ENCODE measurements at places on chromosomes 7 and 10. TPM values are rescaled to one million over a fixed set of nuclear protein-coding genes. Genes with fewer than 3 reads are reported as not detected.

GRCh38 chr7:16813232-16813616 lies 8.4 kb upstream of the AGR2 start:
- DNase-seq, result no peak

GRCh38 chr7:64908358-64908757 lies 5.3 kb downstream of the ZNF273 start:
- DNase-seq, result no peak

GRCh38 chr10:107409522-107409921 lies 245.0 kb upstream of the SORCS1 start:
- no peak for DNase-seq

DNA sequence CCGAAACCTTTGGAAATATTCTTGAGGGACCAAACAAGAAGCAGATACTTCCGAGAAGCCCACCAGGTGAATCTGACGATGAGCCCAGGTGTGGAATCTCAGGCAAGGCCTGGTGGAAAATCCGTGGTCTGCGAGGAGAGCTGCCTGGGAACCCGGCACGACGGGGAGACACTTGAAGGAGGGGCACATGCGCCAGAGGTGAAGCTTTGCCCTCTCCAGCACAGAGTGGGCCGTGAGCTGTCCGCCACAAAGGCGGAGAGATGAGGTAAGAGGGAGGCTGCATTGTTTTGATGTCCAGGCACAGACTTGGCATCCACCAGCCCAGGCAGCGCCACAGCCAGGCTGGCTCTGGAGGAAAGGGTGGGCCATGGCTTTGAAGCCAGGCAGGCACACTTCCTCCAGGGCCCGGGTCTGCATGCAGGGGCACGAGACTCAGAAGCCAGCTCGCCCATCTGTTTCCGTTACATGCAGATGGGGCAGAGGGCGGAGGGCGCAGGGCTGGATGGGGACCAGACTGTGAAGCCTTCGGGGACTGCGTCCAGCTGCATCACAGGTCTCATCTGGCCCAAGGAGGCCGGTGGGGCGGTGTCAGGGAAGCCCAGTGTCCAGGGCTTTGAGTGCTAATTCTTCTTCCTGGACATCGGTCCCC lies 45.4 kb downstream of the CALML3 start:
- no peak for DNase-seq

GRCh38 chr10:23157691-23158369 lies 34.3 kb upstream of the PTF1A start:
- DNase-seq, result no peak

The SORCS1 gene
- total RNA-seq, result 13.6 TPM

DNA sequence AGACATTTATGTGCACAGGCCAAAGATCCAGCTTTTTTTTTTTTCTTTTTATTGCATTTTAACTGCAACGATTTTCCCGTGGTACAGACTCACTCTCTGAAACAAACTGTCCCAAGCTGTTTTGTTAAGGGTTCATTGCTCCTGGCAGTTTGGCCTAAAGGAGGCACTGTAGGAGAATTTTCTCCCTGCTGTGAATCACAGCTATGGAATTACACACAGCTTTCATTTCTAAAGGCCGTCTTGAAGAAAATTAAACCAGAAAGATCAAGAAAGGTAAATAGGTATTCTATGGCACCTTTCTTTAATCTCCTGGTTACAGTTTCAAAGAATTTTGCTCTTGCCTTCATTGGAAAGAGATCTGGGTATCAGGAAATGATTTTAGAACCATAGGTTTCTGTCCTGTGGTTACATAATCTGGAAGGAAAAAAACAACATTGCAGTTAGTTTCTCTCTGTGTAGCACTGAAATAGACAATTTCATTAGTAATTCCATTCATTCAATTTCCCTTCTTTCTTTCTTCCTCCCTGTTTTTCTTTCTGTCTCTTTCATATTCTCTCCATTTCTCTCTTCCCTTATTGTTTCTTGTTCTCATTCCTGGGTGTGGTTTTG lies 51.2 kb downstream of the PDK4 start:
- no peak for DNase-seq

All from progenitor cell of endocrine pancreas (in vitro differentiated cells).